ENCODE measurements at places on chromosomes 12 and 14.

- no peak for DNase-seq
Measured at GRCh38 chr12:81797100-81797499, 38.0 kb upstream of the PPFIA2 start.

GRCh38 chr14:79712302-79712950 lies 498.9 kb downstream of the DIO2 start:
- DNase-seq, result no peak

- no peak for DNase-seq
Measured at GRCh38 chr12:124874988-124875802, 11.5 kb upstream of the SCARB1 start.

DNA sequence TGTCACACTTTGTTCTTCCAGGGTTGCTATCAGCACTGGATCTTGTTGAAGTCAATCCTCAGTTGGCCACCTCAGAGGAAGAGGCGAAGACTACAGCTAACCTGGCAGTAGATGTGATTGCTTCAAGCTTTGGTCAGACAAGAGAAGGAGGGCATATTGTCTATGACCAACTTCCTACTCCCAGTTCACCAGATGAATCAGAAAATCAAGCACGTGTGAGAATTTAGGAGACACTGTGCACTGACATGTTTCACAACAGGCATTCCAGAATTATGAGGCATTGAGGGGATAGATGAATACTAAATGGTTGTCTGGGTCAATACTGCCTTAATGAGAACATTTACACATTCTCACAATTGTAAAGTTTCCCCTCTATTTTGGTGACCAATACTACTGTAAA lies 23.7 kb downstream of the VTI1B start:
- DNase-seq, result no peak
